ENCODE measurements at places on chromosomes 1 and 21.
A peak's percentile ranks its signal among the peaks of the same experiment; 100 is the strongest.

GRCh38 chr1:205739348-205740160 lies 10.4 kb downstream of the NUCKS1 start:
- no peak for DNase-seq

GRCh38 chr1:15153184-15153841 lies at the start of gene TMEM51:
Gene TMEM51, plus strand, starts transcription at chr1:15153747. Its CDS starts 61,341 bp downstream, at chr1:15215088.
- DNase-seq, result peak; percentile 78

DNA sequence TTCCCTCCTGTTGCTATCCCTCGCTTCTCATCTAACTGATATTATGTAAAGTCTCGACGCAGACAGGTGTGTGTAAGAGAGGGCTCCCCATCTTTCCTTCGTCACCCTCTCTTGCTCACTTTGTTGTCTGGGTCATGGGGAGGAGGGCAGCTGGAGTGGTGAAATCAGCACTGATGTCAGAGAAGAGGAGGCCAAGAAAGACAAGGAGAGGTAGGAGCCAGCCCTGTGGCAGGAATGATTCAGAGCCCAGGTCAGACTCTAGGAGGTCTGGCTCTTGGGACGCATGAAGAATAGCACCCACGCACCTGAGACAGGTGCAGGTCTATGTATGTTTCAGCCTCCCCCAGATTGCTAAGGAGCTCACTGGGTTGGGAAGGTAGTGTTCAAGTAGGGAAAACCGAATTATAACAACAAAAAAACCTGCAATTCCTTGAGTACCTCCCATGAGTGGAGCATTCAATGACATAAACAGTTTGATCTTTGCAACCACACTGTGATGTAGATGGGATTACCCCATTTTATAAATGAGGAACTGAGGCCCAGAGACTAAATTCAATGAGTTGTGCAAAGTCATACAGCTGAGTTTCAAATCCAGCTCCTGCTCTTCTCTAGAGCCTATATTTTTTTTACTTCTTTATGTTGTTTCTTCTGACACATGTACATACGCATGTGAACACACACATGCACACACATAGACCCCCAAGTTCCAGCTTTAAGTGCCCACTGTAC lies 10.4 kb downstream of the NUAK2 start:
- no peak for DNase-seq

- DNase-seq, result no peak
Observed at GRCh38 chr1:111213412-111213811, 13.0 kb upstream of the DENND2D start.

GRCh38 chr1:37347104-37347649 lies 127.2 kb upstream of the ZC3H12A start:
- DNase-seq, result no peak

- DNase-seq, result no peak
Observed at GRCh38 chr1:172898866-172899265, 151.9 kb downstream of the TNFSF18 start.

GRCh38 chr1:244186372-244186771 lies 135.3 kb downstream of the ZBTB18 start:
- no peak for DNase-seq

GRCh38 chr1:189851806-189852367 lies 625.8 kb downstream of the BRINP3 start:
- DNase-seq, result no peak

DNA sequence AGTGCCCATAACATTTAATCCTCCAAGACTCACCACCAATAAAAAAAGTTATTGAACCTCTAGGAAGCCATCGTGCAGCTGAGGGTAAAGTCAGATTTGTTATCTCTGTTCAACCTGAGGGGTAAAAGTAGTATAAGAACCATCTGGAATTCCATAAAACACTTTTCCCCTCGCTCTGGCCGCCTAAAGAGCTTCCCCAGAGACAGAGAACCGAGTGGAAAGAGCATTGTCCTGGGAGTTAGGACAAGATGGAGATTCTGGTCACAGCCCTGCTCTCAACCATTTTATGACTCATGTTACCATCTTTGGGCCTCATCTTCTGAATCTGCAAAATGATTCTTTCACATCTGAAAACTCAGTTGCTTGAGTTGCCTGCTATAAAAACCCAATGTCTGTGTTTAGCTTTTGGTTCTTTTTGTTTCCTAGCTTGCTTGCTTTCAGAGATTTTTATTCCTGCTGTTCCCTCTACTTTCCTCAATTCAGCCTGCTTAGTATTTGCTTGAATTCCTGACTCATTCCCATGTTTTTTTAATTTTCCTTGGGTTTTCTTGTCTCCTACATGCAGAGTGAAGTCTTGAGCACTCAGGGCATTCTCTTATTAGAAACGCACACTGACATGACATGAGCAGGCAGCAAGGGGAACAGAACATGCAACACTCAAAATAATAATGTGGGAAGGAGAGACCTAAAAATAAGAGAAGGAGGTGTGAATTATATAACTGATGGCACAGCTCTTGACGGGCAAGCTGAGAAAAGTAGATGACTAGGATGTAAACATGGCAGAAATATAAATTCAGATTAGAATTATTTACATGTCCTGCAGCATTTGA lies 1.7 kb downstream of the EPHX4 start:
- DNase-seq, result no peak

- DNase-seq, result no peak
Observed at GRCh38 chr1:15758953-15759661, 512 bp downstream of the FBLIM1 start.

DNA sequence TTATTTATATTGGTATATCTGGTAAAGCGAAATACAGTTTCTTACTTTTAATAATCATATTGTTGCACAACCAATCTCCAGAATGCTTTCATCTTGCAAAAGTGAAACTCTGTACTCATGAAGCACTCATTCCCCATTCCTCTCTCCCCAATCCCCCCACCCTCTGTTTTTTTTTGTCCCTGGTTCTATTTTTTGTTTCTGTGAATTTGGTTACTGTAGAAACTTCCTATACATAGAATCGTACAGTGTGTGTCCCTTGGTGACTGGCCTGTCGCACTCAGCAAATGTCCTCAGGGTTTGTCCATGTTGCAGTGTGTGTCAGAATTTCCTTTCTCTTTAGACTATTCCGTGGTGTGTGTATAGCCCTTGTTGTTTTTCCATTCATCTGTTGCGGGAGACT lies 7.9 kb upstream of the NLRP3 start:
- DNase-seq, result no peak

DNA sequence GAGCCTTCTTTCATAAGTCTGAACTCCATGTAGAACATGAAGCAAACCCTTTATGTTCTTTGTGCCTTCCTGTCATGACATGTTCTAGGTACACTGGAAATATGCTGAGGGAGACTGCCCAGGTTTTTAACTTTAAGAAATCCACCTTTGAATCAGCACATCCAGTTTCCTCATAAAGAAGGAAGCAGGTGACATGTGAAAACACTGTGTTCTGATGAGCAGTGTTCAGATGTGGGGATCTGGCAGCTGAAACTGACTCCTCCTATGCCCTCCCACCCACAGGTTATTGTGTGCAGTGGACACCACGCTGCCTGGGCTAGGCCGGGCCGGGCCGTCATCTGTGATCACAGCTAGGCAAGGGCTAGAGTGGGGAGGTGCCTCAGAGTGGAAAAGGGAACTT lies 51.1 kb downstream of the CNN3 start:
- DNase-seq, result no peak

- DNase-seq, result no peak
Observed at GRCh38 chr1:1883092-1883873, 7.6 kb downstream of the GNB1 start.

- no peak for DNase-seq
Observed at GRCh38 chr1:39103328-39104157, 77.4 kb downstream of the NDUFS5 start.

GRCh38 chr1:57254022-57254421 lies 169.8 kb downstream of the DAB1 start:
- no peak for DNase-seq

DNA sequence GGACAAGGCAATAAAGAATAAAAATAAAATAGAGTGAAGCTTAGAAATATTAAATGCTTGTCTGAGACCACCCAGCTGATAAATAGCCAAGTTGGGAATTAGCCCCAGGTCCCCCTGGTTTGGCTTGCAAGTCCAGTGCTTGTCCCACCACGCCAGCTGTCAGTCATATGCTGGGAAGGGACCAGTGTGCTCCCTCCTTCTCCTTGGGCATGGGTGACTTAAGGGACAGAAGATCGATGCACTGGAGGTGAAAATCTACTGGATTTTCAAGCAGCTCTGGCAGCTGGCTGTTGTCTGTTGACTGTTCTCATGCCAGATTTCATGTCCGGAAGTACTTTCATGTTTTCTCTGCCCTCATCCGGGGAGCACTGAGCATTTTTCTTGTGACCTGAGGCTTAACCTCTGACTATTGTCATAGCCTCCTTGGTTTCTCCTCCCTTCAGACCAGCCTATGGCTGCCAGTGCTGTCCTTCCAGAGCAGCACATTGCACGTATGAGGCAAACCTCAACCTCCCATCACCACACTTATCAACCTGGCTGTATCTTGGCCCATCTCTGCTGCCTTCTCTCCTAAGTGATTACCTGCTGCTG lies 12.4 kb downstream of the LMOD1 start:
- peak; percentile 15 for DNase-seq

DNA sequence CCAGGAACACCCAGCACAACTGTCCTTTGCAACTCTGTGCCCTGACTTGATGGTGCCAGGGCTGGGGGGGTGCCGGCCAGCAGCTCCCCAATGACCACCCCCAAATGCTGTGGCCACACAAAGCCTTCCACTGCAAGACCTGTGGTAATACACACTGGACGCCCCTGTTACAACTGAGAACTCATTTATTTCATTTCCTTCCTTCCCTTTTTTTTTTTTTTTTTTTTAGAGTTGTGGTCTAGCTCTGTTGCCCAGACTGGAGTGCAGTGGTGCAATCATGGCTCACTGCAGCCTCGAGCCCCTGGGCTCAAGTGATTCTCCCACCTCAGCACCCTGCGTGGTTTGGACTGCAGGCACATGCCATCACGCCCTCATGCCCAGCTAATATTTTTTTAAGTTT lies 25.2 kb downstream of the TP73 start:
- DNase-seq, result no peak

DNA sequence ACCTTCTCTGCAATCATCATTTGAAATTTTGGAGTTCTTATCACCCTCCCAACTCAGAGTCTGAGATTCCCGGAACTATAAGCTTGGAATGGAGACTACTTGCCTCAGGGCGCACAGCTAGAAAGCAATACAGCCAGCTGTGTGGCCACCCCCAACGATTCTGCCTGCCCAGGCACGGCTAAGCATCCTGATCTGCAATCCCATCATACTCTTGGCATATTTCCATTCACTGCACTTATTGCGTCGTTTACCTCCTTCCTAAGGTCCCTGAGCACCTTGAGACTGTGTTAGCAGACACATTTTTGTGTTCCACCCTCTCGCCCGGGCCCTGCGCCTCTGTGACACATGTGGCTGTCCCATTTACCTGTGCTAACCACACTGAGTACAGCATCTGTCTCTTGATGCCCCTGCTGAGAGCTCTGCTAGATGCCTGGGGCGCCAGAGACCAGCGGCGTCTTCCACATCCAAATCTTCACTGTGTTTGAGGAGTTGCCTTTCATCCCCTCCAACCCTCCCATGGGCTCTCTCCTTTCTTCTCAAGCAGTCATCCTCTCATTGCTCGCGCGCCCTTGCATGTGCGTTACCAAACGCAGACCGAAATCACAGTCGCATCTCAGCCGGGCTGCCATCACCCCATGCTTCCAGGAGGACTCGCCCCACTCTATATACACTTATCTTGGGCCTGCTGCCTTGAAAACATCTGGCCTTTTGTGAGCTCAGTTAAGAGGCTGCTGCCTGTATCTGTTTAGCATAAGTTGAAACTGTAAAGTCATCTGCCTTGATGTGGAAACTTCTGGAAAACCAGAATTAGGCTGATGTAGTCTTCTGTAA lies 3.5 kb upstream of the CLDN19 start:
- no peak for DNase-seq

- DNase-seq, result no peak
Observed at GRCh38 chr1:39405358-39405757, 86.1 kb upstream of the BMP8A start.
